Activated T-cell treated with anti-CD3 and anti-CD28 coated beads for 24 hours (primary cell): ENCODE measurements at places on chromosomes 5 and 9.

GRCh38 chr5:169831331-169831730 lies 149.0 kb downstream of the INSYN2B start:
- DNase-seq, result no peak

GRCh38 chr9:129726322-129727160 lies 26.3 kb downstream of the PTGES start:
- peak; percentile 46 for DNase-seq

DNA sequence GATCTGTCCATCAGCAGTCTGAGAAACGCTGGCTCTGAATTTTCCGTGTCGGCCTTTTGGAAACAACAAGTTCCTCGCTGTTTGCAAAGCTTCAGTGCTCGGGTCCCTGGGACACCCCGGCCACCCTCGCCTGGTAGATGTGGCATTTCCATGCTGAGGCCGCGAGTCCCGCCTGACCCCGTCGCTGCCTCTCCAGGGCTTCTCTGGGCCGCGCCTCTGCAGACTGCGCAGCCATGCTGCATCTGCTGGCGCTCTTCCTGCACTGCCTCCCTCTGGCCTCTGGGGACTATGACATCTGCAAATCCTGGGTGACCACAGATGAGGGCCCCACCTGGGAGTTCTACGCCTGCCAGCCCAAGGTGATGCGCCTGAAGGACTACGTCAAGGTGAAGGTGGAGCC lies 4.7 kb downstream of the NTNG2 start:
- DNase-seq, result no peak

DNA sequence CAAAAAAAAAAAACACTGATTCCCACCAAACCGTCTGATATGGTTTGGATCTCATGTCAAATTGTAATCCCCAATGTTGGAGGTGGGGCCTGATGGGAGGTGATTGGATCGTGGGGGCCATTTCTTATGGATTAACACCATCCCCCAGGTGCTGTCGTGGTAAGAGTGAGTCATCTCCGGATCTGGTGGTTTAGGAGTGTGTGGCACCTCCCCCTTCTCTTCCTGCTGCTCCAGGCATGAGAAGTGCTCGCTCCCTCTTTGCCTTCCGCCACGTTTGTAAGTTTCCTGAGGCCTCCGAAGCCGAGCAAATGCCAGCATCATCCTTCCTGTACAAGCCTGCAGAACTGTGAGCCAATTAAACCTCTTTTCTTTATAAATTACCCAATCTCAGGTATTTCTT lies 45.2 kb downstream of the HSD17B3 start:
- DNase-seq, result no peak

DNA sequence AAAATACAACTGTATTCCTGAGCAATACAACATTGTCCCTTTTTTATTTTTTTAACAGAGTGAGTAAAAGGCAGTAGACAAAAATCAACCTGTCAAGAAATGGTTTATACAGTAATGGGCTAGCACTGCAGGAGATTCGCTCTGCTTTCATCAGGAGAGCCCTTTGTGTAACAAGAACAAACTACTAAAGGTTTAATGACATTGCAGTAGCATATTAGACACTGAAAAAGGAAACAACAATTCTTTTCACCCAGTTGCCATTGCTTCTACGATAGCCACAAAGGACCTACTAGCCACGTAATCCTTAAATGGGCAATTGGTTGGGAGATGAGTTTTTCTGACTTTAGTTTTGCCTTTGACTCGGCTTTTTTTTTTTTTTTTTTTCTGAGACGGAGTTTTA lies 319.8 kb upstream of the TRPM3 start:
- DNase-seq, result no peak

DNA sequence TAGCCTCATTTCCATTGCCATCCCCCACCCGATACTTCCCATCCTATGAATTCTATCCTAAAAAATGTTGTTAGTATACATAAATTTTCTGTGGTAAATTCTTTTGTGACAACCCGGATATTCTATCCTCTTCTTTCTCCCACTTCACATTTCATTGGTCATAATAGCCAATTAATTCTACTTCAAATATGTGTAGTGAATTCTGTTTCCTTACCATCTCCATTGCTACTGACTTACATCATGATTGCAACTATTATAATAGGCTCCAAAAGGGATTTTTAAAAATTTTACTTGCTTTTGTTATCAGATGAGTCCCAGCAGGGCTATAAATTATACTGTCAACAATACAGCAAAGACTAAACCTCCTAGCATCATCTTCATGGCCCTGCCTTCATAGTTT lies 1326.8 kb downstream of the PTPRD start:
- no peak for DNase-seq

DNA sequence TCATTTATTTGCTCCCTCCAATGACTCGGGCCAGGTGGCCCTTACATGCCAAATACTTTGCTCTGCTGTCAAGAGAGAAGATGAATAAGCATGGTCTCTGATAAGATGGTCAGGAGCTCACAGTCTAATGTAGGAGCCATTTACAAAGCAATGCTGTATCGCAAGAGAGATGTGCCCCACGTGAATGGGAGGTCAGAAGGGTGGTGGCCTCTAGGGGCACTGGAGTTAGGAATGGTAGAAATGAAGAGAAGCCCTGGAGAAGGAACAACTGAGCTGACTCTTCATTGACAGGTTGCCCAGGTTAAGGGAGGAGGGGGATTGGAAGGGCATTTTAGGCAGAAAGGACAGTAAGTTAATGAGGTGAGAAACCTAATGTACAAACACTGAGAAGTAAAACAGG lies 286.5 kb downstream of the KCTD16 start:
- DNase-seq, result no peak

DNA sequence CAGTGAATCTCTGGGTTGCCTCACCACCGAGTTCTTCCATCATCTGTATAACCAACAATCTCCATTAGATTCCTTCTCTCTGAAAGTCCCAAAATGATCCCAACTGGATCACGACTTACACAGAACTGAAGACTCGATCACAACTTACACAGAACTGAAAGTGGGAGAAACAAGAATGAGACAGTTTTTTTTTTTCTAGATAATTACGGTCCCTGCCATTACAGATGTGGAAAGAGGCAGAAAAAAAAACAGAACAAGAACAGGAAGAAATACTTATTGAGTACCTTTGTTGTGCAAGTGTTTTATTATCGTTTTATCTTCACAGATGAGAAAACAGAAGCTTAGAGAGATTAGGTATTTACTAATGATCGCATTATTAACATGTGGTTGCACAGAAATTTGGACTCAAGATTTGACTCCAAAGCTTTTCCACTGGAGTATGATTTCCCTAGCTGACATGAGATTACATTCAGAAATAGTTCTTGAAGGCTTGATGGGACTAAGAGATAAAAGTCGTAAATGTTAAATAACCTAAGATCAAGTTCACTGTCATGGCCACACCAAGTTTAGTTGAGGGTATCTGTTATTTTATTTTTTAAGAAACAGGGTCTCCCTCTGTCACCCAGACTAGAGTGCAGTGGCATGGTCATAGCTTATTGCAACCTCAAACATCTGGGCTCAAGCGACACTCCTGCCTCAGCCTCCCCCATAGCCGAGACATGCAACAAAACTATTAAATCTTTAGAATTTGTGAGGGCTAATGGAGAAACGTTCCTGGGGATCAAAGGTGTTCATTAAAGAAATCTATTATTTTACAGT lies 8.9 kb downstream of the PLK2 start:
- DNase-seq, result no peak

GRCh38 chr5:66553916-66554575 lies 42.1 kb upstream of the MAST4 start:
- DNase-seq, result peak; percentile 26

DNA sequence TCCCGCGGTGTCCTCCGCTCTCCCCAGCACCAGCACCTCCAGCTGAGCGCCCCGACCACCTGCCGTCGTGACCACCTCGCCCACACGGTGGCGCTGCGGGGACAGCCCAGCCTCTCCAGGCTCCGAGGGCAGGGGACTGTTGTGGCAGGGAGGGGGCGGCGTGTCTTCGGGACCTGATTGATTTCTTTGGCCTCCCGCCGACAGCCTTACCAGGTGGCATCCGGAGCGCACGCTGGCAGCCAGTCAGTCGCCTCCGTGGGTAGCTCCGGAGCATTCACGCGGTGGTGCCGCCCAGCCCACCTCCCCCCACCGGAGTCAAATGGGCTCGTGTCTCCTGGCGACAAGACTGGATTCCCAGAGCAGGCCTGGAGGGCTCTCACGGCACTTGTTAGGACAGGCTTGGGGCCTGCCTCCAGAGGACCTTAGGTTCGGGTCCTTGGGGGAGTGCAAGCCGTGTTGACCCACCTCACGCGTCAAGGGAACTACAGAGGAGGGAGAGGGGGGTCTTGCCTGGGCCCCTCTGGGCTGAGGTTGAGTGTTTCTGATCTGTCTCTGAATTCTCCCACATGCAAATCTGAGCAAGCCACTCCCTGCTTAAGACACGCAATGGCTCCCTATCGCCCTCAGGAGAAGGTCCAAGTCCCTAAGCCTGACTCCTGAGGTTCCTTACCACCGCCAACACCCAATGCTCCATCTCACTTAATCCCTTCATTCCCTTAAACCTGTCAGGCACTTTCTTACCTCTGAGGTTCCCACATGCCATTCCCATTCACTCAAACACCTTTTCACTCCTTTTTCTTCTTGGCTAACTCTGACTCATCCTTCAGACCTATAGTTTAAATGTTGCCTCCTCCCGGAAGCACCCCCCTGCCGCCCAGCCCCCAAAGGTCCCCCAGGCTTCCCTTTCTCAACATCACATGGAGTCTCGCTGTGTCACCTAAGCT lies 51.2 kb upstream of the GGTA1 start:
- DNase-seq, result peak; percentile 61
